ENCODE measurements at places on chromosomes 13 and 19. TPM values are rescaled to one million over a fixed set of nuclear protein-coding genes. Genes with fewer than 3 reads are reported as not detected.

Gene SLC35E1
- total RNA-seq: 61.7 TPM

GRCh38 chr13:79626924-79627323, 146.0 kb downstream of the NDFIP2 start:
- no peaks in the 10 kb centered on the region for H3K27me3 ChIP-seq
- no peaks in the 10 kb centered on the region for H3K36me3 ChIP-seq
- no peaks in the 10 kb centered on the region for H3K4me1 ChIP-seq
- no peak overlapping the region for H3K4me3 ChIP-seq

- no peaks in the 10 kb centered on the region for H3K4me1 ChIP-seq
- no peaks in the 10 kb centered on the region for H3K27me3 ChIP-seq
- no peaks in the 10 kb centered on the region for H3K36me3 ChIP-seq
- no peak for DNase-seq
- H3K4me3 ChIP-seq: no peak overlapping the region
- H3K27ac ChIP-seq: no peak overlapping the region
These were observed 1608.2 kb downstream of the SLITRK5 start for GRCh38 chr13:89279374-89279773.

Gene ONECUT3
- total RNA-seq: not detected

DNA sequence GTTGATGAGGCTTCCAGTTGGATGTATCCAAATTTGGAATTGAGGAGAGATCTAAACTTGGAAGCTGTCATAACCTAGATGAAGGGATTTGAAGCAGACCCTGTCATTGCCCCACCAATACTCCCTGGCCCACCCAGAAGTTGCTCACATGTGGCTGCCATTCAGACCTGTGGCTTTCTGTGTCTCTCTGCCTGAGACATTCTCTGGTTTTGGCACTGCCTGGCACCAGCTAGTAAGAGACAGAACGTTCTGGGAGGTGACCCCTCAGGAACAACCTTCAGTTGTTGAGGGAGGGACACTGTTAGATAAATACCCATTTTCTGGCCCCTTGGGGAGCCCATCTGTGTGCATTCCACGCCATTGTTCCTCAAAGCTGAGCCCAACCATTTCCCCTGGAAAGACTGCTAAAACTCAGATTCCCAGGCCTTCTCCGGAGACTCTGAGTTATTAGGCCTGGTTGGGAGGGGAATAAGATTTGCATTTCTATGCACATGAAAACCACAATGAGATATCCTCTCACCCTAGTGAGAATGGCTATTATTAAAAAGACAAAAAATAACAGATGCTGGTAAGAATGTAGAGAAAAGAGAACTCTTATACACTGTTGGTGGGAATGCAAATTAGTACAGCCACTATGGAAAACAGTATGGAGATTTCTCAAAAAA, 290.4 kb downstream of the TSHZ3 start:
- H3K4me1 ChIP-seq: no peaks in the 10 kb centered on the region
- no peak overlapping the region for H3K27ac ChIP-seq
- no peaks in the 10 kb centered on the region for H3K27me3 ChIP-seq
- DNase-seq: no peak
- no peak overlapping the region for H3K4me3 ChIP-seq
- H3K36me3 ChIP-seq: no peaks in the 10 kb centered on the region

Gene CPB2
- not detected for total RNA-seq

- H3K4me1 ChIP-seq: no peaks in the 10 kb centered on the region
- peaks cover 13% of the 10 kb centered on the region for H3K27me3 ChIP-seq
- DNase-seq: no peak
- no peak overlapping the region for H3K4me3 ChIP-seq
- no peak overlapping the region for H3K27ac ChIP-seq
These were observed 8.9 kb downstream of the HAS1 start for GRCh38 chr19:51714848-51715247.

DNA sequence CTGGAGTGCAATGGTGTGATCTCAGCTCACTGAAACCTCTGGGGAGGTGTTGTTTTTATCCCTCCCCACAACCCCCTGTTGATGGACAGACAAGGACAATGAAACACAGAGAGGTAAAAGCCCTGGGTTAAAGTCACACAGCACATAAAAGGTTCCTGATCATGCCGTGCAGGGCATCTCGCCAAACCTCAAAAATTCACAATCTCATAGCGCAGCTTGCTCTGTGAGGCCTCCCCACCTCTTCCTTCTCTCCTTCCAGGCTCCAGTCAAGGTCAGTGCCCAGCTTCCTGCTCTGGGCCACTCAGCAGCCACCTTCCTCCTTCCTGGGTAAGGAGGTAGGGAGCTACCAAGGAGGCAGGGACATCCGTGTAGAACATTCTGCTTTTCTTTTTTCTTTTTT, 2.3 kb downstream of the FUT2 start:
- H3K27ac ChIP-seq: no peak overlapping the region
- H3K4me3 ChIP-seq: no peak overlapping the region
- H3K27me3 ChIP-seq: peaks cover 21% of the 10 kb centered on the region
- DNase-seq: no peak

Gene ZBTB32
- total RNA-seq: 126 TPM

DNA sequence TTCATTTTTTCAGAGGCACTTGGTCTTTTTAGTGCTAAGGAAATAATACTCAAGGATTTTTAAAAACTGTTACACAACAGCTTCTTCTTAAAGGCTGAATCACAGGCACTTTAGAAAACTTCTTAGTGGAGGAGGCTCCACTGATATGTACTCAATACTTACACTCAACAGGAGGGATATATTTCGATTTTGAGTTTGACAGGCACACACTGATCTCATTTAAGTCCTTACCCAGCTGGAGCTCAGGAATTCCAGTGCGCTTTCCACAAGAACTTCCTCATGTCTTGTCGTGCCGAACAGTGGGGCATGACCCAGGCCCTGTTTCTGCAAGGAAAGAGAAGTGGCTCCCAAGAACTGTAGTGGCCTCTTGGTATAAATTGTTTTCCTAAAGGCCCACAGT, 103.8 kb downstream of the RGCC start:
- H3K27ac ChIP-seq: no peak overlapping the region
- H3K4me1 ChIP-seq: peaks cover 11% of the 10 kb centered on the region
- no peak for DNase-seq
- H3K27me3 ChIP-seq: no peaks in the 10 kb centered on the region
- H3K4me3 ChIP-seq: no peak overlapping the region

Gene KIR2DL3
- total RNA-seq: not detected

Gene PAK4
- total RNA-seq: 18.5 TPM

DNA sequence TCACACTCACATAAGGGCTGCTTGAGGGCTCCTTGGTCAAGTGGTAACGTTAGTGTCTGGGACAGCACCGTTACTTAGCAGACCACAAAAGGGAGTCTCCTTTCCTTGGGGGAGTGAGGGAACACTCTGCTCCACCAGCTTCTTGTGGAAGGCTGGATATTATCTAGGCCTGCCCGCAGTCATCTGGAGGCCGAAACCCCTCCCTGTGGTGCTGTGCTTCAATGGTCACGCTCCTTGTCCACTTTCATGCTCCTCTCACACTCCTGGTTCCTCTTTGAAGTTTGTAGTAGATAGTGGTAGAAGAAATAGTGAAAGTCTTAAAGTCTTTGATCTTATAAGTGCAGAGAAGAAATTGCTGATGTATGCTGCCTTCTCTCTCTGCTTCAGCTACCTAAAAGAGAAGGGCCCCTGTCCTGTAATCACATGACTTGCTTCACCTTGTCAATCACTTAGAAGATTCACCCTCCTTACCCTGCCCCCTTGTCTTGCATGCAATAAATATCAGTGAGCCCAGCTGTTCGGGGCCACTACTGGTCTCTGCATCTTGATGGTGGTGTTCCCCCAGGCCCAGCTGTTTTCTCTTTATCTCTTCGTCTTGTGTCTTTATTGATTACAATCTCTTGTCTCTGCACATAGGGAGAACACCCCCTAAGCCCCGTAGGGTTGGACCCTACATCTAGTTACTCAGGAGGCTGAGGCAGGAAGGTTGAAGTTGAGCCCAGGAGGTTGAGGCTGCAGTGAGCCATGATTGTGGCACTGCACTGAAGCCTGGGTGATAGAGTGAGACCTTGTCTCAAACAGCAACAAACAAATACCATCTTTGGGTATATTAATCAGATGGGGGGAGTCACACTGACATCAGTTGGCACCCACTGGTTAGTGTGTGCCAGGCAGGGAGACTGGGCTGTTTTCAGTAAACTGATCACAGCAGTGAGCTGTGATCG, 11.6 kb upstream of the MZF1 start:
- H3K27ac ChIP-seq: no peak overlapping the region
- no peak overlapping the region for H3K4me3 ChIP-seq
- DNase-seq: no peak

- H3K4me3 ChIP-seq: no peak overlapping the region
- H3K4me1 ChIP-seq: peaks cover 11% of the 10 kb centered on the region
- peaks cover 23% of the 10 kb centered on the region for H3K27me3 ChIP-seq
These were observed 6.6 kb upstream of the NPAS1 start for GRCh38 chr19:47013041-47013517.

GRCh38 chr13:39273953-39274738, 235.9 kb downstream of the NHLRC3 start:
- no peak for DNase-seq
- no peaks in the 10 kb centered on the region for H3K36me3 ChIP-seq
- H3K27ac ChIP-seq: no peak overlapping the region
- H3K4me1 ChIP-seq: no peaks in the 10 kb centered on the region
- peaks cover 8% of the 10 kb centered on the region for H3K27me3 ChIP-seq

Gene GNG8
- total RNA-seq: 18.6 TPM

Gene REEP6
- 1.4 TPM for total RNA-seq

- peaks cover 36% of the 10 kb centered on the region for H3K36me3 ChIP-seq
- DNase-seq: no peak
- no peaks in the 10 kb centered on the region for H3K27me3 ChIP-seq
- H3K4me3 ChIP-seq: no peak overlapping the region
These were observed 30.0 kb downstream of the PDE4A start for GRCh38 chr19:10450191-10450852.

DNA sequence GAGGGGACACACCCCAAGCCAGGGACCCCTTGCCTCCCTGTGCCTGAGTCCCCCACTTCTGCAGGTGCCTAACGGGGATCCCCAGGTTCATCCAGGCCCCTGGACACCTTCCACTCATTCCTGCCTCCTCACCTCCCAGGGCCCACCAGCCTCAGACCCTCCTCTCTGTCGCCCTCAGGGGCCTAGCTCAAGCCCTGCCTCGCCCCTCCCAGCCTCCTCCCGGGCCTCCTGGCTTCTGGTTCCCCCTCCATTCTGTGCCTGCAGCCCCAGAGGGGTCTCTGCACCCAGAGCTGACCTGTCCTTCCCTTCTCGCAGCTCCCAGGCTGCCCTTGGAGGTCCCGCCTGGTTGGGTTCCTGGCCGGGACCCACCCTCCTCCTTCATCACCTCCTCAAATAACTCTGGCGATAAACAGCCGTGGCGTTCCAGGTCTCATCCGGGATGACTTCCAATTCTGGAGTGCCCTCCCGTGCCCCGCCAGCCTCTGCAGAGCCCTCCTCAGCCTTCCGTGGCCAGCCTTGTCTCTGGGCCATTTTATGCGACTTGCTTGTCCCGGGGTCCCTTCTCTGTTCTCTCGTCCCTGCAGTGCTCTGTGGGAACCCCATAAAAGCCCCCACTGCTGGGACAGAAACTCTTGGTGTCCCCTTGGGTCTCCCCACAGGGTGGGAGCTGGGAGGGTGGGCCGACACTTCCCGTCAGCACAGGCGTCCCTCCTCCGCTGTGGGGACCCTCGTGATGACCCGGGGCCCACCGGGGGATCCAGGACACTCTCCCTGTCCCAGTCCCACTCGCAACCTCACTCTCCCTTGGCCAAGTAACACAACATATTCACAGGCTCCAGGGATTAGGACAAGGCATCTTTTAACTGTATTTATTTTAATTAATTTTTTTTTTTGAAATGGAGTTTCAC, 9.2 kb downstream of the JOSD2 start:
- no peaks in the 10 kb centered on the region for H3K27me3 ChIP-seq
- no peak overlapping the region for H3K4me3 ChIP-seq
- no peak for DNase-seq
- H3K27ac ChIP-seq: no peak overlapping the region
